C1 segment of cervical spinal cord (tissue), 14 donors: ENCODE measurements at places on chromosomes 1 and 21.

DNA sequence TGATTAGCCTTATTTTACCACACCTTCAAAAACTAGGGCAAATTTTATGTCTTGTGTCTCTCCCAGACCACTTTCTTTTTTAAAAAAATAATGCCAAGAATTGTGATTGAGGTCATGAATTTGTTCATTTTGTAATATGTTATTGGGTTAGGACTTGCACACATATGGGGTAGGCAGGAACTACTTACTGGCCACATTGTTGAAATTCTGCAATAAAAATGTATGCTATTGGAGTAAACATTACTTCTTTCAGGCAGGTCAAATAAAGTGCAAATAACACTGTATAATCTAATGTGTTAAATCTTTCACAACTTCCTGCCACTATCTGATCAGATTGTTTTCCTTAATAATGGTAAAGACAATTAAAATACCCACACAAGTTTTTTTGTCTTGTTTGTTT lies 166.6 kb upstream of the COL11A1 start:
- DNase-seq, result no peak

DNA sequence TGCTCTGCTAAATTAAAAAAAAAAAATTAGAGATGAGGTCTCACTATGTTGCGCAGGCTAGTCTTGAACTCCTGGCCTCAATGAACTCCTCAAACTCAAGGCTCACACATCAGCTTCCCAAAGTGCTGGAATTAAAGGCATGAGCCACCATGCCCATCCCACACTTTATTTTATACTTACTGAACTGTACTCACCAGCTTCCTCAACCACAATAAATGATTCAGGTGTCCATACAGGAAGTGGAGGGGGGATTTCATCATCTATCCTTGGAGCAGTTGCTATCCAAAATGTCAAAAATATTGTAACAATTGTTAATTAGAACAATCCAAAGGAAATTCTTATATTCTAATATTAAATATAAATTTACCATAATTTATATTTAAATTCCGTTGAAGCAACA lies 22.4 kb upstream of the RSBN1 start:
- no peak for DNase-seq

DNA sequence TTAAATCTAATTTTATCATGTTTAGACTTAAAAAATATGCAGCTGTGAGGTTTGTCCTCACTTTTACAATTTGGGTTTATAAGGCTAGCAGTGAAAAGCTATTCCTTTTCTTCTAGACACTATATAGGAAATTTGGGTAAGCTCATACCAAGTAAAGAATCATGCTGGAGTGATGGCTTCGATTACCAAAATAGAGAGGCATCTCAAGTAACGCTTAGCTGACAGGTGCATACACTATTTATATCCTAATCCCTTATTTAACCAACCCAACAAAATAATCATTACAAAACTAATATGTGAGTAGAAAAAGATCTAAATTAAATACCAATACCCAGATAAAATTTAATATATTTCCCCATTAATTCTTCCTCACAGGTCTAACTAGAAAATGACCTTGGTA lies 193.2 kb downstream of the LHX8 start:
- DNase-seq, result no peak

GRCh38 chr1:20266141-20266540 lies 24.5 kb upstream of the VWA5B1 start:
- no peak for DNase-seq

DNA sequence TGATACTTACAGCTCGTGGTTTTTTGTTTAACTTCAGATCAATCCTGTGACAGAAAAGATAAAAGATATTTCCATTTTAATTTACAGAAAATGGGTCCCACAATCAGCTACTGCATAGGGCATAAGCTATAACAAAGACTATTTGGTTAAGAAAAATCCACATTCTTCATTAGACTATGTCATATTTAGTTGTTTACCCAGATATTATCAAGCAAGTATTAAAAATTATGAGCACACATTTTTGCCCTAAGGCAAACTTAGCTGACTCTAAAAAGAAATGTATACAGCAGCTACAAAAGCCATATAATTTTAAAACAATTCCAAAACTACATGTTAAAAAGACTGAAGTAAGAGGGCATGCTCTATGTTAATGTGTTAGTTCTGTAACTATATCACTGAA lies 18.7 kb downstream of the MEAF6 start:
- no peak for DNase-seq

DNA sequence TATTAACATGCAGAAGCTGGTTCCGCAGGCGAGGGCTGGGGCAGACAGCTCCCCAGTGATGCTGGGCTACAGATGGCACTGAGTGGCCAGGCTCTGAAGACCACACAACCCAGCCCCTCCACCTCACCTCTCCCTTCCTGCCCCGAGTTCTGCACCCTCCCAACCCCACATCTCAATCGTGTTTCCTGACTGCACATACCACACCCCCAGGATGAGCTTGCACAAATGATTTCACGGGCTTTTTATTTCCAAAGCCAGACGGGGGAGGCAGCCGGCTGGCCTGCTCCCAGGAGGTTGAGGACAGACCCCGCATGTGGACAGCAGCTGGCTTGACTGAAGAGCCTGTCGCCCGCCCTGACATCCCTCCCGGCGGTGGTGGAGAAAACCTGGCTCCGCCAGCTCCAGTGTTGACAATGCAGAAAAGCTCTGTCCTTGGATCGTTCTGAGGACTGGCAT lies 21.4 kb upstream of the ALDH4A1 start:
- DNase-seq, result no peak

GRCh38 chr1:997713-997992 lies 2.2 kb downstream of the HES4 start:
- no peak for DNase-seq

- DNase-seq, result no peak
These were observed 372.2 kb downstream of the PTBP2 start for GRCh38 chr1:97093741-97094140.

GRCh38 chr1:180577361-180577760 lies 18.6 kb downstream of the OVAAL start:
- DNase-seq, result no peak

DNA sequence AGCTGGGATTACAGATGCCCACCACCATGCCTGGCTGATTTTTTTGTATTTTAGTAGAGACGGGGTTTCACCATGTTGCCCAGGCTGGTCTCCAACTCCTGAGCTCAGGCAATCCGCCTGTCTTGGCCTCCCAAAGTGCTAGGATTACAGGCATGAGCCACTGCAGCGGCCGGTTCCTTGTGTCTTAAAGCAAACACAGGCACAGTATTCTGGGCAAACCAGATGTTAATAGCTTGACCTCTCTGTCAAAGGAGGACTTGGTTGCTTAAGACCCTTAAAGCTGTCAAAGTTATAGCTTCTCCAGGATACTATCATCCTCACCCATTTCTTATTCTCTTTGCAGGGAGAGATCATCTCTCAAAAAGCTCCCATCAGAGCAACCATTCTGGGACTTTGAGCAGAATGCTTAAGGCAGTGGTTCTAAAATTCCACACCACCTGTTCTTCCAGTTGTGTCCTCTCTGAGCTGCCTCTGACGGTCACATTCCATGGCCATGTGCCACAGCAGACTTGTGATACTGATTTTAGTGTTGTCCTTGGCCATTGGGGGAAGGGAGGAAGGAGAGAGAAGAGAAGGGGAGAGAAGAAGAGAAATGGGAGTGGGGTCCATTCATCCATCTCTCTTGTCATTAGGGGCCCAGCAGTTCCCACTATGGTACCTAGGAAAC lies 81.8 kb downstream of the PBX1 start:
- DNase-seq, result no peak

- peak; percentile 12 for DNase-seq
These were observed at the start of gene PLPPR4 for GRCh38 chr1:99264201-99265021. Gene PLPPR4, plus strand, starts transcription at chr1:99264492. Its CDS starts 102 bp downstream, at chr1:99264594.

DNA sequence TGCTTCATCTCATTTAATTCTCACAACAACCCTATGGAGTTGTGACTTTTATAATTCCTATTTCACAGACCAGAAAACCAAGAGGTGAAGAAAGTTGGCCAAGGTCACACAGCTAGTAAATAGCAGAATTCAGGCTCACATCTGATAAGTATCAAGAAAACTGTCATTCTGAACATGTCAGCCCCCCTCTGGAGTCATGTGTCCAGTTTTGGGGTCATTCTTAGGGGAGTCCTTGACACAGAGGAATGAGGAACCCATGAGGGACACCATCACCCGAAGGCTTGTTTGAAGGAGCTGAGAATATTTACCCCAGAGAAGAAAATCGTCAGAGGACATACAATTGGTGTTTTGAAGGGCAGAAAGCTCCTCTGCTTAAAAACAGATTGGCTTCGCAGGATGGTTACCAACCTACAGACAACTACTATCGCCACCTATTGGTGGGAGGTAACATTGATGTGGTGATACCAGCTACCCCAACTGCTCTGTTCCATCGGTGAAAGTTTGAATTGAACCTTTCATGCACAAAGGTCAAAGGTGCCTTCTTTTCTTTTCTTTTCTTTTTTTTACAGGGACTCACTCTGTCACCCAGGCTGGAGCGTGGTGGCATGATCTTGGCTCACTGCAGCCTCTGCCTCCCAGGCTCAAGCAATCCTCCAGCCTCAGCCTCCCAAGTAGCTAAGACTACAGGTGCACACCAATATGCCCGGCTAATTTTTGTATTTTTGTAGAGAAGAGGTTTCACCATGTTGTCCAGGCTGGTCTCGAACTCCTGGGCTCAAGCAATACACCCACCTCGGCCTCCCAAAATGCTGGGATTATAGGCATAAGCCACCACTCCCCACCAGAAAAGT lies 31.3 kb downstream of the NCMAP start:
- DNase-seq, result no peak

DNA sequence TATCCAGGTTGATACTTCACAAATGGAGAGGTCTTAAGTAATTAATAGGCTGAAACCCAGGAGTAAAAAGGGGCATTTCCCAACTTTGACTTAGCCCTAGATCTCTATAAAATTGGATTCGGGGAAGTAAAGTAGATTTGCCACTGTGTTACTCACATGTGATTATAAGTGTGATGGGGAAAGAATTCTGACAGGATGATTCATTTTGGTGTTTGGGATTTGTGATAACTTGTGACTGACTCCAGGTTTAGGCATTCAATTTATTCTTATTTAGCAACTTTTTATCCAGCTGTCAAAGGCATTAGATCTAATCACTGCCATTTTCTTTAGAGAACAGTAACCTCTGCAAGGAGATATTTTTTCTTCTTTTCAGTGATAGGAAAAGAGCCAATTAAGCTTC lies 175.5 kb downstream of the ASTN1 start:
- DNase-seq, result no peak

- DNase-seq, result no peak
These were observed 30.0 kb upstream of the SDE2 start for GRCh38 chr1:226029093-226029496.

DNA sequence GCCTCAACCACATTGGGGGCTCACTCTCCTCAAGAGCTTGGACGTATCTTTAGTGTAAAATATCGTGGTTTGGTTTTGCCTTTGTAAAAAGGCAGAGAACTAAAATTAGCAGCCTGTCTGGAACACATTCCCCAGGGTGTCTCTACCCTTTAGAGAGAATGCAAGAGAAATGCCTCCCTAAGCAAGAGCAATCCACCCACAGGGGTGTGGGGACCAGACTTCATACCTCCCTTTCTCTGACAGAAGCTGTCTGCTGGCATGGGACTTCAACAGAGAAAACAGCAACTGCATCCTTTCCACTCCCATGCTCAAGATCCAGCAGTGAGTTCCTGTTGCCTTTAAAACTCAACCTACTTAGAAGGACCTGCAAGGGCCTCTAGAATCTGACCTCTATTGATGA lies 27.9 kb upstream of the TNR start:
- no peak for DNase-seq

DNA sequence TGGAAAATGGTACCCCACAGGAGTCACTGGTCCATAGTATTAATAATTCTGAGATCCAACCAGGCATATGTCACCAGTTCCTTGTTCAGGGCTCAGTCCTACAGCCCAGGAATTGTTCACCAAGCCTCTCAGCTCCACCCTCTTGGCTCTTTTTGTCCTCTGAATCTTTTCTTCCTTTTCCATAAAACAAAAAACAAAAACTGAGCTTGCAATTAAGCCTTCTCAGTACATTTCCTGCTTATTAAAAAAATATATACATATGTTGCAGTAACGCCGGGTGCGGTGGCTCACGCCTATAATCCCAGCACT lies 23.4 kb upstream of the KIF1B start:
- no peak for DNase-seq

GRCh38 chr1:165129568-165130164 lies 226.8 kb downstream of the LMX1A start:
- no peak for DNase-seq

DNA sequence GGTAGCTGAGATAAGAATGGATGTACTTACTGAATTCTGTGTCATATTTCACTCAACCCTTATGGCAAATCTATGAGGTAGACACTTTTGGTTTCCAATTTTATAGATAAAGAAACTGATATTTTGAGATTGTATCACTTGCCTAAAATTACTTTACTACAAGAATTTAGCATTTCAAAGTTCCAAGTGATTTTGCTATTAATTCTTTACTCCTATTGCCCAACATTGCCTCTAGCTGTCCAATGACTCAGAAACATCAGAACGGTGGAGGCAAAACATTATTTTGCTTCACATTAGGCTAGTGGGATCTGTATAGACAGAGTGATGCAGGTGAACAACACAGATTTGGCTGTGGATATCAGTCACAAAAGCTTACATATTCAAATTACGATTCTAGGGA lies 747.2 kb upstream of the NEGR1 start:
- DNase-seq, result no peak

DNA sequence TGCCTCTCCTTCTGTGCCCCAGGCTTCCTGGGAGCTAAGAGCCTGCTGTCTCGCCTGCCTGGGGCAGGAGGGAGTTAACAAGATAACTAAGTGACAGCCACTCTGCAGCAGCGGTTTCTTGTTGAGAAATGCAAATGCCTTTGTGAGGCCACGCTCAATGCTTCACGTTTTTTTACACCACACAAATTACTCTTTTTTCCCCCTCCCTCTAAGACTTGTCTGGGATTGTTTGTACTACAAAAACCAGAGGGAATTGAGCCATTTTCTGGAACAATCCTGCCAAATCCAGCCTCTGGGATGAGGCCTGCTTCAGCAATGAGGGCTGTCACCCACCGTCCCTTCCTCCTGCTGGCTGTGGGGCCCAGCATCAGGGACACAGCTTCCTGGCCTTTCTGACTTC lies 119.6 kb downstream of the ACTL8 start:
- DNase-seq, result no peak

DNA sequence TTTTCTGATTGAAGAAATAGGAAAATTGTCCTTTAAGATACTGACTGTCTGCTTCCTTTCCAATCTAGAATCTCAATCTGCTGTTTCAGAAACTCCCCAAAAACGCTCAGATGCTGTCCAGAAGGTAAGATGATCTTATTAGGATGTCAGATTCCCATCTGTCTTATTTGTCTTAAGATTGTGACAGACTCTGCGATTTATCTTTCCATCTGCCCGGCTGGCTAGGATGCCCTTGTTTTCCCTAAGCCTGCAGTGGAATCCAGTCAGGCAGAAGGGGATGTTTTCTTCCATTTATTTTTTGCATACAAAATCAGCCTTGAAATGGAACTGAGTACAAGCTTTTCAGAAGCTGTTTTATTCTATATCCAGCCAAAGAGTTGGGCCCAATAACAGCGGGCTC lies 96.5 kb downstream of the FMN2 start:
- no peak for DNase-seq

- DNase-seq, result no peak
These were observed 184.6 kb upstream of the JUN start for GRCh38 chr1:58968360-58968952.
